ENCODE measurements at places on chromosomes 2 and 18.

DNA sequence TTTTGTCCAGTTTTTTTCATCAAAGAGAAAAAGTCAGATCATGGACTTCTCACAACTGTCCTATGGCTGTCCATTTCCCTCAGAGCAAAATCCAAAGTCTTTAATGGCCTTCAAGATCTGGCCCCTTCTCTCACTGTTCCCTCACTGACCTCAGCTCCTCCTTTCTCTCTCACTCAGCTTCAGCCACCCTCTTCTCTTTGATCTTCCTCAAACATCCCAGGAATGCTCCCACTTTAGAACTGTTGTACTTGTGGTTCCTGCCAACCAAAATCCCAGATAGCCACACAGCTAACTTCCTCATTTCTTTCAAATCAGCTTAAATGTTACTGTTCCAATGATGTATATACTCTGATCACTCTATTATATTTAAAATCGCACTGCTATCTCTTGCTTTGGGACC is 82.9 kb downstream of the NUP35 start:
- DNase-seq = no peak

DNA sequence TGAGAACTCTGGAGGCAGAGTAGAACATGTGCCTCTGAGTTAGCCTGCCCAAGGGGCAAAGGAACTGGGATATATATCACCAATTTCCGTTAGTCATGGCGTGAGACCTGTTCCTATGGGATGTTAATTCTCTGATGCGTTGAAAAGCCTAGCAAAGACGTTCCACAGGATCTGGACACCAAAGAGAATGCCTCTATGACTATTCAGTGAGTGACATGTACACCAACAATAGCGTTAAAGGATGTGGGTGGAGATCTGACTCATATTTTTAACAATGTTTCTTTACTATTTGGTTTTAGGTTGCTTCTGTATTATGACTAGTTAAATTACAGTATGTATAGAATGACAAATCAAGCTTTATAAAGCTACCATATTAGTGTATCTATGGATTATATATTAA is 320.9 kb upstream of the MC4R start:
- DNase-seq = no peak

DNA sequence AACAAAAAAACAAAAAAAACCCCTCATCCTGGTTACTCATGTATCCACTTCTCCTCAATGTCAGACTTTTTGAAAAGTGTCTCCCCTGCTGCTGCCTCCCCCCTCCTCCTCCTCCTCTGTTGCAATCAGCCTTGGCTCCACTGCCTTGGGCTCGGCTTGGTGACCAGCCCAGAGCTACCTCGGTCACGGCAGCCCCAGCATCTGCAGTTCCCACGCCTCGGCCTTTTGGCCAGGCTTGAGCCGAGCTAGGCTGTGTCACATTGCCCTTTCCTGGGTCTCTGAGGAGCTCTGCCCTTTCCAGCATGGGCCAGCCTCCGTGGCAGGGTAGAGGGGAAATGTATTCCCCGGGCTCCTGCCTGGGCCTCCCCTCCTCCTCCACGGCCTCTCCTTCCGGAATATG is 22.7 kb upstream of the INHBB start:
- no peak for DNase-seq

DNA sequence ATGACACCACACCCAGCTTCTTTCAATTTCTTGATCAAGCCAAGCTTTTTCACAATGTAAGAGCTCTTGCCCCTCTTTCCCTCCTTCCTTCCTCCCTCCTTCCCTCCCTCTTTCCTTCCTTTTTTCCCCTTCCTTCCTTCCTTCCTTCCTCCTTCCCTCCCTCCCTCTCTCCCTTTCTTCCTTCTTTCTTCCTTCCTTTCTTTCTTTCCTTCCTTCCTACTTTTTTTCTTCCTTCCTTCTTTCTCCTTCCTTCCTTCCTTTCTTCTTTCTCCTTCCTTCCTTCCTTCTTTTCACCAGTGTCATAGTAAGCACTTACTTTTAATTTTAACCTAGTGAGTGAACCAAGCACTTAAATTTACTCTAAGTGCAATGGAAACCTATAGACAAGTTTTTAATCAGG is 21.2 kb upstream of the PSME4 start:
- no peak for DNase-seq

DNA sequence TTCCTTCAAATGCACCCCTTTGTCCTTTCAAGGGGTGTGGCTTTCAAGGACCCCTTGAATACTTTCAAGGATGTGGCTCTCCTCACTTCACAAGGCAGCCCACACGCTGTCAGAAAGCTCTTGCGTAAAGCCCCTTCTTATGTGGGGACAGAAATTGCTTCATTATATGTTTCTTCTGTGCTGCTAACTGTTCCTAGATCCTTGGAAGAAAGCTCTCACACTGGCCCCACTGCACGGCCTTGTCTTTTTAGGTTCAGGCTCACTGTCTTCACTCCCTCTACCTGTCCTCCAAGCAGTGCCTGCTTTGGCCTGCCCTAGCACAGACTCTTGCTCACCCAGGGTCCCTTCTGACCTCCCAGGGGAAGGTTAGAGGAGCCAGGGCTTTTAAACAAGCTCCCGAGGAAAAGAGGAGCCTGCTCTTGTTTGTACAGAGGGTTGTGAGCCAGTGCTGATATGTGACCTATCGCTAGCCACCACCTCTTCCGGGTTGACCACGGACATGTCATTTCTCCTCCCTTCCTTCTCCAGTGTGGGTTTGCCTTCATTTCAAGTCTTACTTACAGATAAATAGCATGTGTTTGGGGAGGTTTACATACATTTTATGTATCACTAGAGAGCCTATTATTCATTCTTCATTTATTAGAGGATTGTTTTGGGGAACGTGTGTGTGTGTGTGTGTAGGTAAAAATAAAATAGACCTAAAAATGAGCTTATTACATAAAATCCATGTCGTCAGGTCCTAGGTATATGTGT is 94.7 kb downstream of the RTN4 start:
- no peak for DNase-seq

- DNase-seq = no peak
Observed at GRCh38 chr2:151922845-151923666, 94.8 kb upstream of the ARL5A start.

GRCh38 chr2:149068225-149068995 is 29.9 kb downstream of the LYPD6B start:
- DNase-seq = no peak

- DNase-seq = no peak
Observed at GRCh38 chr2:126678269-126679065, 22.5 kb downstream of the GYPC start.

DNA sequence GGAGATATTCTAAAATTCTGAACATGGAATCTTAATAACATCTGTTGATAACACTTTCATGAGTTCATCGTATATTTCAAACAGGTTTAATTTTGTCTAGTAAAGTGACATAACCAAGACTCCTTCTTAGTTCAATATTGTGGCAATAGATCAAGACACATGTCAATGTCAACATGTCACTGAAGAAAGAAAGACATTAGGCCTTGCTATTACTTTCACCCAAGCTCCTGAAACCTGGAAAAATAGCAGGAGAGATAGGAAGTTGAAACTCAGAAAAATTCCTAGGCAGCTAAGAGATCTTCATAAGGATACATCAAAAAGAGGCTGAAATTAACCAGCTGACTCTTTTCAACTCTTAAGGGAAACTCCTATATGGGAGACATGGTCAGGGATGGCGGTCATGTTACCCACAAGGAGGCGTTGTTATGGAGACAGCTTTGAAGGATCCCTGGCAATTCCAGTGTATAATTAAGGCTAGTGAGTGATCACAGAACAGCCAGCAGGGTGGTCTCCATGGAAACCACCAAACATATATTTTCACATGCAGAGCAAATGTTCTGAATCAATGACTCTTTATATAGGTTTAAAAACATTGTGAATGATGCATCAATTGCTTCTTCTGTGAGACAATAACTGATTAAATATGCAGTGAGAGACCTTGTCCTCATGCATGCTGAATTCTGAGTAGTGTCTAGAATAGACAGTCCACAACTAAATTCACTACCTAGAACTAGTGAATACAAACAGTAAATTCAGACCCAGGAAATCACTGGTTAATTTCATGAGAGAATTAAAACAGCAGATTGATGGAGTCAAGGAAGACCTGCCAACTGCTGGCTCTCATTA is 115.3 kb upstream of the RIOK3 start:
- DNase-seq = peak; percentile 86

GRCh38 chr2:185990861-185991525 is 252.4 kb downstream of the FSIP2 start:
- DNase-seq = no peak

DNA sequence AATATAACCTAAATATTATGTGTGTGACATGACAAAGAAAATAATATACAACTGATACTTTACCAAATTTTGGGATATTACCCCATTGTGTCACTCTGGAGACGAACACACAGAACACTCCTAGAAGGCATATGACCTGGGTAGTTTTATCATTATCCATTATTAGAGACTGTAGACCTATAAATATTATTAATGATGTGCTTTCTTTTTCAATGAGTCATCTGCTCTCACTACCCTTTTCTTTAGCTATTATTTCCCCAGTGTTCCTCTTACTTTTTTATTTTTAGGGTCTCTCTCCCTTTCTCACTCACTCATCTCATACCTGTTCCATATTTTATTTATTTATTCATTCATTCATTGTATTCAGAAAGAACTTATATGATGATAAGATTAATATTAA is 143.3 kb upstream of the ITGA4 start:
- no peak for DNase-seq

GRCh38 chr2:12871694-12872315 is 155.1 kb downstream of the TRIB2 start:
- no peak for DNase-seq

GRCh38 chr2:74554820-74555531 is 456 bp downstream of the DOK1 start:
- no peak for DNase-seq

DNA sequence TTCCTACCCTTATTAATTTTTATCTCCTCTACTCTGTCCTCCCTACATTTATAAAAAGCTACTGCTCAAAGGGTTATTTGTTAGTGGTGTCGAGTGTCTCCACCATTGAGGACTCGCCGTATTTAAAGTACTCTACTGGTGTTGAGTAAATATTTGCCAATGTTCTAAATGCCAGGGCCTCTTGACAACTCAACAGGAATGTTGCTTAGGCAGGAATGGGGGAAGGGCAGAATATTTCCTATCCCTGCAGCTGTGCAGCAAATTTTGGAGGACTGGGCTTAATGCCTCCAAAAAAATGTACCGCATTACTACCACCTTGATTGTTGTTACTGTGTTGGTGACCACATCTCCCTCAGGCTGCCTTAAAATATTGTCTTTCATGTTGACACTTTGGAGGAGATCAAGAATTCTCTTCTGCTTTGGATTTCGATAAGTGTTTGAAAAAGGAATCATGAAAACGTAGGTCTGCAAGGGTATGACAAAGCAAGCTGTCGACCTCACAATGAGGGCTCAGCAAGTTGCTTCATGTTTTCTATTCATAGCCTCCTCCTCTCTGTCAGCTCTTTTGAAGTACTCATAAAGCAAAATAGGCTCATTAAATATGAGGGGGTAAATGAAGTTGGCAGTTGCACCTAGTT is 84.3 kb downstream of the EFEMP1 start:
- DNase-seq = peak; percentile 73

- DNase-seq = no peak
Observed at GRCh38 chr2:170503563-170503962, 211.6 kb upstream of the SP5 start.

- DNase-seq = no peak
Observed at GRCh38 chr2:44635725-44636124, 274.0 kb downstream of the CAMKMT start.

DNA sequence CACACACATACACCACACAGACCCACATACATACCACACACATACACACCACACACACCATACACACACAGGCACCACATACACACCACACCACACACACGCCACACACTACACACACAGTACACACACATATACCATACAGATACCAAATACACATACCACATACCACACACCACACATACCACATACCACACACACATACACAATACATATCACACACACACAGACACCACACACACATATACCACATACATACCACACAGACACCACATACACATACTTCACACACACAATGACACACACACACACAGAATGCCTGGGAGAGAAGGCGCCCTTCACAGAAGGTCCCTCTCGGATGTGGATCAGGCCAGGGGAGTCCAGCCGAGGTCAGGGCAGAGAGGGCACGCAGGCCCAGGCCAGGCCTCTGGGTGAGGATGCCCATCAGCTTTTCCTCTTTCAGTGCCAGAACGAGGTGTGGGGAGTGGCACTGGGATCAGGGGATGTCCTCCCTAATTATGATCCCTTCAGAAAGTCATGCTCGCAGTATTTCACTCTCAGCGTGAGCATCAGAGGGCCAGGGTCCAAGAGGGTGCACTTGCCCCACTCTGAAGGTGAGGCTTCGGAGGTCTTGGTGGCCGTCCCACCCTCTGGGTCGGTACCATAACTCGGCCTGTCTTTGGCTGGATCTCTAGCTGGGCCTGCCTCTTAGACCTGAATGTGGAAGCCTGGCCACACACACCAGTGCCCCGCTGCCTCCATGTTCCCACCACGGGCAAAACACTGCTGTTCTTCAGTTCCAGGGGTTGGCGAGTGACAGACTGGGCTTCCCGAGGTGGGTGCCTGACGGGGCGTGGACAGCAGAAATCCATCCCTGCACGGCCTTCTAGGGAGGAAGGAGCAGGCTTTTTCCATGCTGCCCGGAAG is 70.6 kb upstream of the ODC1 start:
- DNase-seq = no peak

DNA sequence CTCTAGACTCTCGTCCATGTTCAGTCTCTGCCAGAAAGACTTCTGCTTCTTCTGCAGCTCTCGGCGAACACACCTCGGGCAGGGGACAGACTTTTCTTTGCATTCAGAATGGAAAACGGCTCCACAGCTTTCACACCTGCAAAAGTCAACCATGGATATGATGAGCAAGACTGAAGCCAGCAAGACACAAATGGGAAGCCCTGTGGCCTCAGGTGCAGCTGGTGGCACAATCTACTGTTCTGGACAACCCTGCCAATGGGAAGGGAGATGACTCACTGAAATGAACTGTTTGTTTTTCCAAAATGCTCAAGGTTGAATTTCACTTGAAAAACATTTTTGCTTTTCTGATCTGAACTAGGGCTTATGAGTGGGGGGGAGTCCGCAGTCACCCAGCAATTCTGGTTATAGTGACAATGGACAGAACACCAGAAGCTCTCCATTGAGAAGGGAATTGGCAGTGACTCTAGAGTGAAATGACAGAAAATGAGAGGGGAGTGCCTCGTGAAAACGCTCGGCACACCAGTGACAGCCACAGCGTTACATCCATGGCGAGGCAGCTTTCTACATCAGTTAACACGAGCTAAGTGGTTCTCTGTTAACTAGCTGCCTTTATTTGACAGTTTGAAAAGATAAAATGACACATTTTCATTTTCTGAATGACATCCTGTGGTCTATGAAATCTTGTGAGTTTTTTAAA is 58.8 kb upstream of the FZD5 start:
- no peak for DNase-seq
